ENCODE measurements at places on chromosomes 2 and 18.

DNA sequence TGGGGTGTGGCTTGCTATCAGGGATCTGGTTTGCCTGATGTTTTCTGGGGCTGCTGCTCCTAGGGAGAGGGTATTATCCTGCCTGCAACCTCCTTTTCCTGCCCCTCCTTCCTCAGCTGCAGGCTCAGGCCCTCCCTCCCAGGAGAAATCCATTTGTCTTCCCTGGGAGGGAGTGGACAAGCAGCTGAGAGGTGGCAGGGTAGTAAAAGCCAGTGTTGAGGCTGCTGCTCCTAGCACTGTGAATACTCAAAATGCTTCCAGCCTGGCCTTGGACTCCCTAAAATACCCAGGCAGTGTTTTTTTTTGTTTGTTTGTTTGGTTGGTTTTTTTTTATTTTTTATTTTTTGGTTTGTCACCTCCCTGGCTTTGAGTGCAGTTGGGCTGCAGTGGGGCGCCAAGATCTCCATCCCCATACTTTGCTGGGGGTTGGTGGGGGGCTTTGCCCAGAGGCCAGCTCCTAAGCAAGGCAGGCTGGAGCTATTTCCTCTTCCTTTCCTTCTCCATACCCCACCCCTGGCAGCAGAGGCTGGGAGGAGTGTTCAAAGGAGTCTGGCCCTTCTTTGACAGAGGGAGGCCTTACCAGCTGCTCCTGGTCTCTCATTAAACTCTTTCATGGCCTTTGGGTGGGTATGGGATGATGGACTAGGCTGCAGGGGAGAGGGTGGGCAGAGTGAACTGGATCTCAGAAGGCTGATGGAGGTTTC is 13.6 kb downstream of the HOXD3 start:
- DNase-seq, result no peak

GRCh38 chr2:85796341-85797262 is 42.8 kb downstream of the ATOH8 start:
- no peak for DNase-seq

- DNase-seq, result no peak
Measured at GRCh38 chr2:84768840-84769239, 112.0 kb downstream of the TRABD2A start.

- DNase-seq, result no peak
Measured at GRCh38 chr2:162929571-162929970, 91.0 kb upstream of the KCNH7 start.

DNA sequence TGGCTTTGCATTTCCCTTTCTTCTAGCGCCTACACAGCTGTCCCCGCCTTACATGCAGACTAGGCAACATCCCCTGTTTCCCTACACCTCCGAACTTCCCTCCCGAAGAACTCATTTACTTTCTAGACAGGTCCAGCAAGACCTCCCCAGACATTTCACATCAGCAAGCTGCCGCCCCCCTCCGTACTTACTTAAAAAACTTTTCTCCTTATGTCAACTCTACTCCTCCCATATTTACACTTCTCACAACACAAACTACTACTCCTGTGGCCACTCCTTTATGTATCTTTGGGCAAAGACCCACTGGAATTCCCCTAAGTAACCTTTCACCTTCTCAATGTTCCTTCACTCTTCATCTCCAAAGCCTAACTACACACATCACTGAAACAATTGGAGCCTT is 20.4 kb upstream of the ZNF397 start:
- no peak for DNase-seq

- no peak for DNase-seq
Measured at GRCh38 chr2:218997731-218998130, 4.5 kb upstream of the CRYBA2 start.

GRCh38 chr2:121260370-121261154 is 24.4 kb downstream of the TFCP2L1 start:
- no peak for DNase-seq

DNA sequence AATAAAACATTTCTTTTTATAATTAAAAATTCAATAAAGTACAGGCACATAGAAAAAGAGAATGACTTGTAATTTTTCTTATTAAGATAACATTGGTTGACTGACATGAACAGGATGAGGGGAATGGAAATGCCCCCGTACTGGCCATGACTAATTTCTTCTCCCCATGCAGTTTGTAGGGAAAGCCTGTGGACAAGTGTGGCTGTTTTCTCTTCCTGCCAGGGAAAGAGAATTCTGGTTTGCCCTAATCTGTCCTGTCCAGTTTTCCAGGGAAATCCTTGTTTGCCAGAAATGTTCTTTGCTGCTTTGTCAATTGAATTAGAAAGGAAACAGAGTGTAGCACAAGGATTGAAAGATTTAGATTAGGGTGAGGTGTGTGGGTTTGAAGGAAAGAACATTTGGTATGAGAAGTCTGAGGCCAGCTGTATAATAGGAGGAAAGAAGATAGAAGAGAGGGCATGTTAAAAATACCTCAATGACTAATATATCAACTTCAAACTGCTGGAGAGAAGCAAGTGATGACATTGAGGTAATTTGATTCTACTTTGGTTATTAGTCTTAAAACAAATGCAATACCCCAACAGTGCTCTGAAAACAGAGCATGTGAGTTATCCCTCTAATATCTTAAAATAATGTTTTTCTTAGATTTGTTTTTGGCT is 593.9 kb upstream of the ZNF804A start:
- no peak for DNase-seq

DNA sequence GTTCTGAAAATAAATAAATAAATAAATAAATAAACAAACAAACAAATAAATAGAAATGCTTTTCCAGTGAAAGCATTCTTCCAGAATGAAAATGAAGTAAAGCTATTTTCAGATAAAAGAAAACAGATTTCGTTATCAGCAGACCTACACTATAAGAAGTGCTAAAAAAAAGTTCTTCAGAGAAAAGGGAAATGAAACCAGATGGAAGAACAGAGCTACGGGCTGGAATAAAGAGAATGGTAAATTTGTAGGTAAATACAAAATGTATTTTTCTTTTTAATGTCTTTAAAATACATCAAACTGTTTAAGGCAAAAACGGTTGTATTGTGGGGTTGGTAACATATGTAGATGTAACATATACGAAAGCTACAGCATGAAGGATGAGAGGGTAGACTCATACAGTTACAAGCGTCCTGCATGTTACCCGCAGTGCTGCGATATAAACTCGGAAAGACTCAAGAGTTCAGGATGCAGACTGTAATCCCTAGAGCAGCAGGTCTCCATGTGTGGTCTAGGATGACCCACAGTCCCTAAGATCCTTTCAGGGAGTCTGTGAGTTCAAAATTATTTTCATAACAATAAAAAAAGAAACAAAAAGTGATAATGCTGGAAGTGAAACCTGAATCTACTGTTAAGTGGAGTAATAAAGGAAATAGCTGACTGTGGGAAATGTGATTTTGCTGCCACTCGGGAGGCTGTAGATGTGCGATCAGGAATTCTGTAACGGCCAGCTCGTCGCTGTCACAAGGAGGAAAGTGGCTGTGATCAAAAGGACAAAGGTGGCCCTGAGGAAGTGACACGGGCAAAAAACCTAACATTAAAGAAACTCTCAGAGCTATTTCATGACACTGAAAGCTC is 5.3 kb upstream of the RAB12 start:
- no peak for DNase-seq

DNA sequence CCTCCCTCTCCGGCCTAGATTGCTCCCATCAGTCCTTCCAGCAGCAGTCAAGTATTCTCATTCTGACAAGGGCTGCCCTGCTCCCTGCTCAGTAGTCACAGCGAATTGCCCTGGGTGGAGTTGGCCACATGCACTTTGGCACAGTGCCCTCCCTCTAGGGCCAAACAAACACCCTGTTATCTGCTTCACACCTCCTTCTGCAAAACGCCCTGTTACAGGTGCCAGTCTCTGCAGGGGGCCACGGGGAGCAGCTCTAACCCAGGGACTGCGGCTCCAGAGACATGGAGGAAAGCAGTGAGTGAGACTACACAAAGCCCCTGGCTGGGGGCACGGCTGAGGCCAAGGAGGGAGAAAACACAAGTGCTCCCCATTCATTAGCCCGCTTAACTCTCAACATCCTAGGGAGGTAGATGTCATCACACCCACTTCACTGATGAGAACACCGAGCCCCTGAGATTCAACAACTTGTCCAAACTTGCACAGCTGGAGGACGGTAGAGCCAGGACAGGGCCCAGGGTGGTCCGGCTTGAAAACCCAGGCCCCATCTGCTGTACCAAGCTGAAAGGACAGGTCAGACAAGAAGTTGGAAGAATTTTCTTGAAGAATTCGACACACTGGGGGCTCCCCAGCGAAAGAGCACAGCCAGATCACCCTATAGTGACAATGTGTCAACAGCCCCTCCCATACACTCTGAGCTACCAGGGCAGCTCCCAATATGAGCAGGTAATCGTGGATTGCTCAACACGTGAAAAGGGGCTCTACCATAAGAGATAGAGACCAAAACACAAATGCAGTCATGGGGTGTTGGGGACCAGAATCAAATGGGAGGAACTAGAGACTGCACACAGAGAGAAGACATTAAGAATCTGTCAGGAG is 8.7 kb upstream of the TFCP2L1 start:
- DNase-seq, result no peak

GRCh38 chr2:81276595-81276994 is 972.0 kb upstream of the LRRTM1 start:
- DNase-seq, result no peak

GRCh38 chr2:27282892-27283291 is 663 bp downstream of the TRIM54 start:
- no peak for DNase-seq

GRCh38 chr2:44951124-44951523 is 9.6 kb downstream of the SIX3 start:
- no peak for DNase-seq

DNA sequence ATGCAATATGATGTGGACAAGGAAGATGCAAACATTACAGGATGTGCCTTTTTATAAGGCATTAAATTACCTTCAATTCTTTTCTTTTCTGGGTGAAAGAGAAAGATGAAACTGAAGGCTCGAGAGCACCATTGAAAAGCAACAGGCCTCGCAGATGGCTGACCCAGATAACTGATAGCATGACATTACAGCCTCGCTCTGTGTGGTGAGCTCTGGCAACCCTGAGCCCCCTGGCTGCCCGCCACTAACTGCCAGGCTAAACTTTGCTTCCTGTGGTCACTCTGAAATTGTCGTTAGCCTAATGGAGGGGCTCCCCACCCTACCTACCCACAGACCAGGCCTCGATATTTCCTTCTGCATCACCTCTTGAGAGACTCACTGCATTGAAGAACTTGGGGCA is 516.8 kb upstream of the FANCL start:
- DNase-seq, result no peak

DNA sequence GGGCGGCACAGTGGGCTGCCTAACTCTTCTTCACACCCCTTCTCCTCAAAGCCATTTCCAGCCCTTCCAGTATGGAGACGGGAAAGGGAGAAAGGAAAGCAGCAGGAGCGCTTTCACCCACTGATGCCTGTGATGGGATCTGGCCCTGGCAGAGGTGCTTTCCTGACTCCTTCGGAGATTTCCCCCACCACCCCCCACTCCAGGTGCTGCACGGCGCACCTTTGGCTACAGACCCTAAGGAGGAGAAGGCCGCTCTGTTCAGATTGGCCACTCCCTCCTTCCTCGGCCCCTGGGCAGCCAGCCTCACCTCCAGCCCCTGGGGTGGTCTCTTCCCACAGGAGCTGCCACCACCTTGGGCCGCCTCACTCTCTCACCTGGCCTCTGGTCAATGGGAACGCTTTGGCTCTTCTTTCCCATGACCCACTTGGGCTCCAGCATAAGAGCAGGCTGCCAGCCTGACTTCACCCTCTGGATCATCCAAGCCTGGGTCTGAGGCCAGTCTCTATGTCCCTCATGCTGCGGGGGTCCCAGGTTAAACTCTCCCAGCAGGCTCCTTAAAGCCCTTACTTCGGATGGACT is 18.4 kb upstream of the MAL start:
- DNase-seq, result no peak

DNA sequence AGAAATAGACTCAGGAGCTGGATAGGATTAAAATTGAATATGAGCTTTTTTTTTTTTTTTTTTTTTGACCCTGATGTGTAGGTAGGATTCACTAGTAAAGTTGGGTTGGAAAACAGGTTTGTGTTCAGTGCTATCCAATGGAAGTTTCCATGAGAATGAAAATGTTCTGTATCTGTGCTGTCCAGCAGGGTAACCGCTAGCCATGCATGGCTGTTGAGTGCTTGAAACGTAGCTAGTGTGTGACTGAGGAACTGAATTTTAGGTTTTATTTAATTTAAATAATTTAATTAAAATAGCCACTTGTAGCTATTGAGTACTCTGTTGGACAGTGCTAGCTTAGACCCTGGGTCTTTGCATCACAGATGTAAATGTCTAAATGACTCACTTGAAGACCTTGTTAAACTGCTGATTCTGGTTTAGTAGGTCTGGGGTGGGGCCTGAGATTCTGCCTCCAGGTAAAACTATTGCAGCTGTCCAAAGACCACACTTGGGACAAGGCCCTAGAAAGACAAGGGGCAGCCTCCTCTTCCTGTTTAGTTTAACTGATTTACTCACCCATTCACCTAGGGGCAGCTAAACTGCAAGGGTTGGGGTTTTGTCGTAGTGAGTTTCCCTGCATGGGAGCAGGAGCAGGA is 84.7 kb upstream of the STON1 start:
- no peak for DNase-seq

DNA sequence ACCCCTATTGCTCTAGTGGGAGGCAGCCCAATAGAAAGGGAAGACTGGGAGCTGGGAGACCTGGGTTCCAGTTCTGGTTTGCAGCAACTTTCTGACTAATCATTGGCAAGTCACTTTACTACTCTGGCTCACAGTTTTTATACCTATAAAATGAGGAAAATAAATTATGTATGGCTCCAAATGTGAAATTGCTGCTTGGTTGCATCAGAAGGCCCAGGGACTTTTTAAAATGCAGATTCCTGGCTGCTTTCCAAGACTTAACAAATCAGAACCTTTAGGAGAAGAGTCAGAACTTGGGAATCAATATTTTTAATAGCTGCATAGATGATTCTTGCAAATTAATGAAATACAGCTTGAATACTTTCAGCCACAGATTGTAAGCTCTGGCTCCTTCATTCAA is 943.9 kb downstream of the EPHA4 start:
- no peak for DNase-seq

- peak; percentile 32 for DNase-seq
Measured at GRCh38 chr2:39913648-39914461, 134.8 kb upstream of the THUMPD2 start.

GRCh38 chr18:51751901-51752300 is 554.4 kb upstream of the MEX3C start:
- no peak for DNase-seq

DNA sequence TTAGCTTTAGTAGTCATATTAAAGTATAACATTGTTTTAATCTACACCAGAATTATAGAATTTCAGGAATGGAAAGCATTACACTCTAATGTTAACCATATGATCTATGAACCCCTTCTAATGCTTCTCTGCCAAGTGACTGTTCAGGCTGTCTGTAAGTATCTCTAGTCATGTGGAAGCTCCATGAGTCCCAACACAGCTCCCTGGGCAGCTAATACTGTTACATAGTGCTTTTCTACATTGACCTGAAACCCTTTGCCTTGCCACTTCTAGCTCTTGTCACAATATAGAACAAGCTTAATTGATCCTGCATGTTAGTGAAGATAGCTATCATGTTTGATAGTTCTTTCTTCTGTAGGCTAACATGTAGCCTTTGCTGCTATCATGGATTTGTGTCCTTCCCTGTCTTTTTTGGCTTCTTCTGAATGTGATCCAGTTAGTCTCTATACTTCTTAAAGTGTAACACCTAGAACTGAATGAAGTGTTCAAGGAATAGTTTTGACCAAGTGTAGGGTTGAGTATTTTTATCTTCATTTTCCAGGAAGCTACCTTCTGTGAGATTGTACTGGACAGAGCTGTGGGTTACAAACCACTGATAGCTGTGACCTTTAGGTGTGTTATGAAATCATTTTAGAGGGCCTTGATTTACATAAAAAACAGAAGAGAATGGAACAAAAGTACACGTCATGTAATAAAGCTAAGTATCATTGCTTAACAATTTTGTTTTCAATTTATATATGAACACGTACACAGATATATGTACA is 23.7 kb downstream of the BABAM2 start:
- DNase-seq, result no peak
